ENCODE measurements at places on chromosomes 7 and 10.

GRCh38 chr10:52019077-52019555 lies 295.0 kb upstream of the DKK1 start:
- no peak for DNase-seq

- no peak for DNase-seq
Observed at GRCh38 chr10:106967452-106967851, 197.1 kb downstream of the SORCS1 start.

- no peak for DNase-seq
Observed at GRCh38 chr7:150814328-150815001, 13.9 kb downstream of the TMEM176A start.

DNA sequence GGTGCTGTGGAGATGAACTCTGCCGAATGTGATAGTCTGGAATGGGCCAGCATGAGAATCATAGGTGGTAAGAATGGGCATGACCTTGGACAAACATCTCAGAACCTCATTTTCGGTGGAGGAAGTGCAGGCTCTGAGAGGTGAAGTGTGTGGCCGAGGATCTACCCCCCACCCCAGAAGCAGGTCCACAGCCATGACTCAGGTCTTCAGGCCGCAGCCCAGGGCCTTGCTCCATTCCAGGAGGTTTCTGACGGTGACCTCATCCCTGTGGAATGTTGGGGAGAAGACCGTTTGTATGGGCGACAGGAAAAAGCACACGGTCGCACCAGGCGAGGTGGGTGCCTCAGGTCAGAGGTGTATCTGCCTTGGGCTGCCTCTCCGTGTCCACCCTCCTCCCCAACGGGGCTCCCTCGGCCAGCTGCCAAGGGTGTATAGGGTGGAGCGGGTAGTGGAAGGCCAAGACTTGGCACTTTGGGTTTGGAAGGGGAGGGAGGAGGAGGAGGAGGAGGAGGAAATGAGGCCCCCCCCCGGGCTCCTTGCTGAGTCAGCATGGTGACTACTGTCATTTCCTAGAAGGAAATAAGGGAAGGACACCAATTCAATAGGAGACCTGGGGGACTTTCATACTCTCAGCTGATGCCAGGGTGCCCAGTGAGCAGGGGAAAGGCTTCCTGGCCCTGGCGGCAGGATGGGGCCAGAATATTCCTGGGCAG lies 168.0 kb upstream of the RHEB start:
- no peak for DNase-seq

- DNase-seq, result no peak
Observed at GRCh38 chr7:70733090-70733489, 398.9 kb upstream of the GALNT17 start.

DNA sequence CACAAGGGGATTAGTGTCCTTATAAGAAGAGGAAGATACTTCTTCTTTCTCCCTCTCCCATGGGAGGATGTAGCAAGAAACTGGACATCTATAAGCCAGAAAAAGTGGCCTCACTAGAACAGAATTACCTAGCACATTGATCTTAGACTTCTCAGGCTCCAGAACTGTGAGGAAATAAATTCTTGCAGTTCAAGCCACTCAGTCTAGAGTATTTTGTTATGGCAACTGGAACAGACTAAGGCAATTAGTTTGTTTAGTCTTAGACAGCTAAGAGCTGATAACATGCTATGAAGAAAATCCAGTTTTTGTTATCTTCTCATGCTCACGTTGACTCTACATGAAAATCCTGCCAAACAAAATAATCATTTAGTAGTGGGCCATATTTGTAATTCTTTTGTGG lies 627.6 kb upstream of the PHF14 start:
- DNase-seq, result no peak

- DNase-seq, result no peak
Observed at GRCh38 chr7:39617005-39617404, 6.4 kb upstream of the RALA start.

DNA sequence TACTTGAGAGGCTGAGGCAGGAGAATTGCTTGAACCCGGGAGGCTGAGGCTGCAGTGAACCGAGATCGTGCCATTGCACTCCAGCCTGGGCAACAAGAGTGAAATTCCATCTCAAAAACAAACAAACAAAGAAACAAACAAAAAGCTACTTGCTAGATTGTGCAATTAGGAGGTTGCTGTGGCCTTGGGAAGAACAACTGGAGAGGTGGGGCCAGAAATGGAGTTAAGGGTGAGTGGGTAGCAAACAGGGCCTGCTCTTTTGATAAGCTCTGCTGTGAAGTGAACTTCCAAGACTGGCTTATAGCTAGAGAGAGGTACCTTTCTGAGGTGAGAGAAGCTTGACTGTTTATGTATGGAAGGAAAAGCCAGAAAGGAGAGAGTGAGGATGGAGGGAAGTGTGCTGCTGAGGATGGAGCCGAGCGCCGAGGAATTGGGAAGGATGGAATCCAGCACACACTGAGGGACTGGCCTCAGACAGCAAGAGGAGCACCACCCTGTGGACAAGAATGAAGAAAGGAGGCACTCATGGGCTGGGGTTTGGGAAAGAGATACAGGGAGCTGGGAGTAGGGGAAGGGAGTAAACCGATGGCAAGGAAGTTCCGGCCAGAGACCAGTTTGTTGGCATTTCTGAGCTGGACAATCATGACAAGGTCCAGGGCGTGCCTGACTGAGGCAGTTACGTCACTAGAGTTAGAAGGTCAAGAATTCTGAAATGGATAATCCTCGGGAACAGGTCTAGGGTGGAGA lies 7.0 kb upstream of the RPEL1 start:
- DNase-seq, result no peak

GRCh38 chr10:123808906-123809305 lies 82.7 kb downstream of the CPXM2 start:
- no peak for DNase-seq

GRCh38 chr7:38317515-38317914 lies 44.1 kb upstream of the TARP start:
- peak; percentile 71 for DNase-seq

- DNase-seq, result no peak
Observed at GRCh38 chr10:59626523-59626869, 83.2 kb downstream of the SLC16A9 start.

DNA sequence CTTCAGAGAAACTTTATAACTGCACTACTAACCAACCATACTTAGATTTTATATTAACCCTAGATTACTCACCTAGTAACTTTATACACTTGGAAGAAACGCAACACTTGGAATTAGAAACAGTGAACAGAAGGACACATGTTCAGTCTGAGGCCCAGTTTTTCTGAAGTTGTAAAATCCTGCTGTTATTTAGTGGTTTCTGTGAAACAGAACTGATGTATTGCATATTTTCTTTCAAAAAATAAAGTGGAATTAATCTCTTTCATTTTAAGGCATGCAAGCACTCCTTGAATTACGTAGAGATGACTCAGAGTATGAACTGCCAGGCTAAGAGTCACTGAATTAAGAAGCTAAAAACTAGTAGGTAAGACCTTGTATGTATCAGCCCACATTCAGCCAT lies 215.8 kb downstream of the SKAP2 start:
- no peak for DNase-seq

GRCh38 chr10:43227911-43228782 lies 38.7 kb downstream of the RASGEF1A start:
- DNase-seq, result no peak

DNA sequence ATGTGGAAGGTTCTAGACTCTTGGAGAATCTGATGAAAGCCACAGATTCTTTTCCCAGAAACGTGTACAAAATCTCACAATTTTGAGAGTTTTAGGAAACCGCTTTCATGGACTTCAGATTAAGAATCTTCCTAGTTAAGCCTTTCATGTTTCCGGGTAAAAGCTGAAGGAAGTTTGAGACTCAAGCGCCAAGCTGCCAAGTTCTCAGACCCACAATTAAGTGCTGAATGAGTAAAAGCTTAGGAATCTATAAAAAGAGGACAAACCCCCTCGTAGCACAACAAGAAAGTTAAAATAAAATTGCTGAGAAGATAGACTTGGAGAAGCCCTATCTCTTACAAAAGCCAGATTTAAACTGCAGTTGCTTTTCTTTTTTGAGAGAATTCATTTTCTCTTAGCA lies 99.6 kb downstream of the ST8SIA6 start:
- no peak for DNase-seq

GRCh38 chr7:133190650-133191049 lies 62.2 kb upstream of the EXOC4 start:
- no peak for DNase-seq

GRCh38 chr7:778968-779451 lies 51.9 kb upstream of the PRKAR1B start:
- no peak for DNase-seq

DNA sequence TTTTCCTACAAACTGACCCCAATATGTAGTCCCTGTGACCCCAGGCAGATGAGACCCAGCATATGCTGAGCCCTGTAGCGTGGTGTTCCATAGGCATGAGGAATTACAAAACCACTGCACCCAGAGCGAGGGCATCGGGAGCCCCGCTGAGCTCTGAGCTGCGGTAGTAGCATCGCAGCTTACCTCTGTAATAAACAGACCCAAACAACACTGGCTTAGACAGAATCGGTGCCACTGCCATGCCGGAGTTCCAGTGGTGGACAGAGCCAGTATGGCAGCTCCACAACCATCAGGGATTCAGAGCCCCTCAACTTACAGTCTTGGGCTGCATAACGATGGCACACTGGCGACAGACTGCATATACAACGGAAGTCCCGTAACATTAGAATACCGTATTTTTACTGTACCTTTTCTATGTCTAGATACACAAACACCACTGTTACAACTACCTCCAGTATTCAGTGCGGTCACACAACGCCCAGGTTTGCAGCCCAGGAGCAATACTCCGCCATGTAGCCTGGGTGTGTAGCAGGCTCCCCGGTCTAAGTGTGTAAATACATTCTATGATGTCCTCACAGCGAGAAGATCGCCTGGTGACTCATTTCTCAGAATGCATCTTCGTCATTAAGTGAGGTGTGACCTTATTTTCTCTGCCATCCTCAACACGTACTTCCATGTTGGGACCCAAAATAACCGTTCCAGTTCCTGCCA lies 68.8 kb downstream of the PROSER2 start:
- no peak for DNase-seq

DNA sequence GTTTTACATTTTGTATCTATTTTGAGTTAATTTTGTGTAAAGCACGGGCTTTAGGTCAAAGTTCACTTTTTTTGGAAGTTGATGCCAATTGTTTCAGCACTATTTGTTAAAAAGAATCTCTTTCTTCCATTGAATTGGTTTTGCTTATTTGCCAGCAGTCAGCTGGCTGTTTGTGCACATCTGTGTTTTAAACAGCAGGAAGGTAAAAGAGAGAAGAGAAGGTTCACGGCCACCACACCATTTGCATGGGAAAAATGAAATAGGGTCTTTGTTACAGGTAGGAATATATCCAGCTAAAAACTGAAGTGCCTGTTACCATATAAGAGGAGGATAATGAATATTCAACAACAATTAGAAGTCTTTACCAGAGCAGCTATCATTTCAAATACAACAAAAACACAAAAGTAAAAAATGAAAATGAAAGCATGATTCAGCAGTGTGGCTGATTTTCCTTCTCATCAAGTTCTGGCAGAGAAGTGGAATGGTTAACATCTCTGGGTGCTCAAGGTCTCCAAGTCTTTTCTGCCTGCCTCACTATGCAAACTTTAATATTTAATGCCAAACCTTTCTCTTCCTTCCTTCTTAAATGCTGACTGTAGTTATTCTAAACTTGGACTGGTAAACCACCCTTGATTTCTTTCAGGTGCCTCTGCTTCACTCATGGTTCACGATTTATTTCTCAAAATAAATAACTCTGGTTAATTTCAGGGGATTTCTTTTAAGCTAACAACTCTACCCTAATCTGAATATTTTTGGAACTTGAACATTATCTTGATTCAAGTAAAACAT lies 841.5 kb downstream of the GRM8 start:
- no peak for DNase-seq

DNA sequence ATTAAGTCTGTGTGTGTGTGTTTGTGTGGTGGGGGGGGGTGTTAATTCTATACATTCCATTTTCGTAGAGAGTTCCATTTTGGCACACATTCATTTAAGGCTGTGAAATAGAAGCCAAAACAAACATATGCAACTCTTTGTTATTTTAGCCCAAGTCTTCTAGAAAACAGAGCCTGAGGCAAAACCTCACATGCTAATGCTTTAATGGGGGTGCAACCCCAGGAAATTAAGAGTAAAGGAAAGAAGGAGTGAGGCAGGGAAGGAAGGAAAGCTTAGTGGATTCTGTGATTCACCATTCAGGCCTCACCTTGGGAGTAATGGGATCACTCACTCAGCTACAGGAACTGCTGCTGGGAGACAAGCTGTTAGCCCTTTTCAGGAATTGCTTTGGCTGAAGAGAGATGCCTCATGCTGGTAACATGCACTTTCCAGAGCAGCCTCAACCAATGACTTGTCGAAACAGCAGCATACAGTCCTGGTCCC lies 73.0 kb upstream of the CTTNBP2 start:
- no peak for DNase-seq

DNA sequence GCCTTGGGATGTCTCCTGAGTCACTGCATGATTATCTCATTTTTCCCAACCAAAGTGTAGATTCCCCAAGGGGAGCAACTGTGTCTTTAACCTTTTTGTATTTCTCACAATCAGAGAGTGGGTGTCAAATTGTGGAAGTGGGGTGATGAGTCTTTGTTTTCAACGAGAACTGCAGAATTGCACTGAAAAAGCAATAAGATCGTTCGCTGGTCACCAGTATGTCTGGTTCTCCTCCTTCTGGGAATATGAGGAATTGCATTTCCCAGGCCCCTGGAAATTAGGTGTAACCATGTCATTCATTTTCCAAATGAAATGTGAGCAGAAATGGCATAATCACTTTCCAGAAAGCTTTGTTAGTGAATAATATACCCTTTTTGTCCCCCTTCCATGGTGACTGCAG lies 326.9 kb downstream of the GPAM start:
- no peak for DNase-seq

- no peak for DNase-seq
Observed at GRCh38 chr7:149023662-149024061, 4.6 kb downstream of the PDIA4 start.

- no peak for DNase-seq
Observed at GRCh38 chr10:77581738-77582137, 55.9 kb downstream of the KCNMA1 start.

All from stimulated activated effector memory CD8-positive, alpha-beta T cell treated with anti-CD3 and anti-CD28 coated beads, Interleukin-12 subunit alpha, Interleukin-12 subunit beta, amount 100 ng/mL, for 72 hours (primary cell).